ENCODE measurements at places on chromosomes 4 and X.

GRCh38 chr4:70687392-70687791, 940 bp upstream of the UTP3 start:
- no peak for DNase-seq

- DNase-seq = no peak
These were observed 93.6 kb downstream of the LNX1 start for GRCh38 chr4:53497487-53498244.

GRCh38 chr4:7634661-7635251, 200.0 kb upstream of the PSAPL1 start:
- no peak for DNase-seq

- no peak for DNase-seq
These were observed 11.6 kb downstream of the RBMX2 start for GRCh38 chrX:130413415-130413814.

- DNase-seq = no peak
These were observed 81.7 kb downstream of the SNCA start for GRCh38 chr4:89755220-89755619.

- no peak for DNase-seq
These were observed 89.8 kb downstream of the UCHL1 start for GRCh38 chr4:41346306-41347061.

GRCh38 chrX:68690936-68691501, 43.6 kb downstream of the STARD8 start:
- DNase-seq = no peak

DNA sequence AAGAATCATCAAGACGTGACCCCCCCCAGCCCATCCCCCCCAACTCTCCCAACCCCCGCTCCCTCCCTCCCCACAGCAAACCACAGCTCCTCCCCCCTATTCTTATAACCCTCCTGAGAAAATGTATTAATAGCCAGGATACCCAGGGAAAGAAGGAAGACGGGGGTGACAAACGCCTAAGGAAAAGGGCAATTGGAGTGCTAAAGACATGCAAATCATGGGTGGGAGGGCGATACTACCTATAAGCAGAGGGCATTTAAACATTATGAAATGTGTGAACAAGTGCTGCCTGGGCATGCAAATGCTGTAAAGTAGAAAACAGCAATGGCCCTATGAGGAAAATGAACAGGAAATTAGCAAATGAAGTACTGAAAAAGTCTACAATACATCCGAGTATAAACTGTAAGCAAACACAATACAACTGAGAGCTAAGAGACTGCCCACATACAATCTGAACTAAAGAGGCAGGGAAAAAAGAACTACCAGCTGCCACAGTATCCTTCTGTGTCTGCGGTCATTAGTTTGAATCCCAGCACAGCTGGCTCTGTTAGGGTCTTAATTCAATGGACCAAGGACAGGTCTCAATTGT, 2.4 kb downstream of the CXXC4 start:
- no peak for DNase-seq

DNA sequence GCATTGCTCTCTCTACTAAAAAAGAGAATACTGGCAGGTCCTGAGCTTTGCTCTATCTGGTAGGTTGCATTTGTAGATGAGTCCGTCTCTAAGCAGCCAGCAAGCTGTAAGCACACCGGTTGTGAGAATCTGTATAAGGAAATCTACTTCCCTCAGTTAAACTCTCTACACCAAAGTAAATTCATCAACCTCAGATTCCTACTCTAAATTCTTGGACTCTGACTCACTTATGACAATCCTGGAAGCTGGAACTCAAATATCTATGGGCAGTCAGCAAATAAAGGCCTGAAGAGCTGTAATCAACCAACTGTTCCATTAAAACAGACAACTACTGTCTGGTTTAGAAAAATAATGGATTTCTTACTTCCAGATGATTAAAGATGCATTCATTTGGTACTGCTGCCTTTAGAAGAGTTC, 37.9 kb downstream of the FAT1 start:
- DNase-seq = no peak

DNA sequence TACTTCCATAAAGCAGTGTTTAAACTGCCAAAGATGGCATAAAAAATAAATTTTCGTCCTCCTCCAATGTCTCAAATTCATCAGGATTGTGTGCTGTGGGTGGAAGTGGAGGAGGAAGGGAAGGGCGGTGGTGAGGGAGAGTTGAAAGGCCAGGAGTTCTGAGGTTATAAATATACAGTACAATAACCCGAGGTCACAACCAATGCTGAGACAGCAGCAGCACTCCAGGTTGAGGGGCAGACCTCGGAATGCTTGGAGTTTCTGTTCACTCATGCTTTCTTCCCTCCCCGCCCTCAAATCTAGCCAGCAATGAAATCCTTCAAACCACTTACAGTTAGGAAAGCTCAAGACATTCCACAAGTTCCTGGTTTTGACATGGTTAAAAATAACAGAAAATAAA, 134.0 kb upstream of the SMAD1 start:
- DNase-seq = no peak

- no peak for DNase-seq
These were observed 418.9 kb upstream of the CPEB2 start for GRCh38 chr4:14583331-14583730.

GRCh38 chrX:53666171-53666570, 20.3 kb downstream of the HUWE1 start:
- DNase-seq = no peak

DNA sequence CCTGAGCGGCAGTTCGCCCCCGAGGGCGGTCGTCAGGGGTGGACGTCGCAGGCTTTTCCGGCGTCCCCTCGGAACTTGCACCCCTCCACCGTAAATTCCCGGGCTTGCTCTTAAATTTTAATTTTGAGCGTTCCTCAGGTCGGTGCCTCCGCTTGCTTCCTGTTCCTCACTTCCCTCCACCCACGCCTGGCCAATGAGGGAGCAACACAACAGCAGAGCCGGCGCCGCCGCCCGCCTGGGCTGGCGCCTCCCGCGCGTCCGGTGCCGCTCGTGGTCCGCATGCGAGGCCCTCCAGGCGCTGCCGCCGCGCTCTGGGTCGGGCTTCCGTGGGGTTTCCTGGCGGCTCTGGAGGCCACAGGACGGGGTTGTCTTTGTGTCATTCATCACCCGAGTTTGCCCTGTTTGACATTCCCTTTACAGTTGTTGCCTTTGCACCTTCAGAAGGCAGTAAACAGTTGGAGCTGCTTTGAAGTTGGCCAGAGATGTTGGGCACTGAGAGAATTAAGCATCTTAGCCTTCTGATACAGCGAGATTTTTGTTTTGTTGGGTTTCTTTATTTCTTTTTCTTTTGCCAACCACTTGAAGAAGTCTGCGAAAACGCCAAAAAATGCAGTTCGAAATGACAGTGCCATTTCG, 692 bp downstream of the SPCS3 start:
- DNase-seq = peak; percentile 84

DNA sequence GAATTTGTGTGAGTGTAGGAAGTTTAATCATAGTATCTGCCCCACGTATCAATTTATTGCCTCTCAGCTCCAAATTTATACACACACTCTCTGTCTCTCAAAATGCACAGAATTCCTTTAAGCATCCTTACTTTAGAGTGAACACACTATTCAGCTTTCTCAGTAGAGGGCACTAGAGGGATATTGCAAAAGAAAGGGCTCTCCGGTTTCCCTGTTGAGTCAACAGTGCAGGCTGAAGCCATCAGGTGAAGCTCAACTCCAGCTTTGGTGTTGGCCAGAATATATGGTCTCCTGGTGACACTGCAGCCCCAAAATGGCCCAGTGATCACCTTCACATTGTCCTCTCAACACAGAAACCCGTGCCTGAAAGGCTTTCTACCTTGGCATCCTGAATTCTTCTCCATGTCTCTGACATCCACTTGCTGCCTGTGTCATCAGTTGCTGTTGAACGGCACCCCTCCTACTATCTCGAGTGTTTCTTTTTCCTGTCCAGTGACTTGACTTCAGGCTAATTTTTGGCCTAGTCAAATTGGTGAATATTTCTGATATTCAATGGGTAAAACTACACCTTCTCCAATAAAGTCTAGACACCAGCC, 670.5 kb downstream of the GABRG1 start:
- no peak for DNase-seq

GRCh38 chrX:47941423-47941822, 62.4 kb downstream of the ZNF182 start:
- no peak for DNase-seq

DNA sequence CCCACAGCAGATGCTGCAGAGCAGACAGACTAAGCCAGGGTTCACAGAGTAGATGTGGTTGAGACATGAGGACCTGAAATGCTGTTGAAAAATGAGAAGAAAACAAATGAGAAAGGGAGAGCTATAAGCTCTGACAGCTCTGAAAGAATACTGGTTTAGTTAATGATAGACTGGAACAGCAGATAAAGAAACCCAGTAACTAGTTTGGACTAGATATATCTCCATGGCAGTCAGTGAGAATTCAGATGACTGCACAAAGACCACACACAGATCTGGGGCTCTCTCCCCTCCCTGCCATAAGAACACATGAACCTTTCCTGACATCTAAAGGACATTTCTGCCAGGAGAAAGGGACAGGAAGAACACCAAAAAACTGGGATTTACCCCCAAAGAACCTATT, 8.2 kb downstream of the NAA11 start:
- DNase-seq = no peak

DNA sequence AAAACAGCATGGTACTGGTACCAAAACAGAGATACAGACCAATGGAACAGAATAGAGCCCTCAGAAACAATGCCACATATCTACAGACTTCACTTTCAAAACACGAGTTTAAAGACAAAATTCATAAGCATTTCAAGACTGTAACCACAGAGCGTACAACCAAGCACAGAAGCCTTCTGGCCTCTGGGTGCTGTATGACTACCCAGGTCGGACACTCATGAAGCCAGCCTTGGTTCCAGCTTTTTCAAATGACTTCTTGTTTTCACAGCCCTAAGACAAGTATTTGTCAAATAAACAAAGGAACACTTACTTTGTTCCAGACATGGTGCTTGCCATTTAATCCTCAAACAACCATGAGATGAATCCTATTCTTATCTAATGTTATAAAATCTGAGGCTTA, 536.1 kb upstream of the NR3C2 start:
- DNase-seq = no peak

DNA sequence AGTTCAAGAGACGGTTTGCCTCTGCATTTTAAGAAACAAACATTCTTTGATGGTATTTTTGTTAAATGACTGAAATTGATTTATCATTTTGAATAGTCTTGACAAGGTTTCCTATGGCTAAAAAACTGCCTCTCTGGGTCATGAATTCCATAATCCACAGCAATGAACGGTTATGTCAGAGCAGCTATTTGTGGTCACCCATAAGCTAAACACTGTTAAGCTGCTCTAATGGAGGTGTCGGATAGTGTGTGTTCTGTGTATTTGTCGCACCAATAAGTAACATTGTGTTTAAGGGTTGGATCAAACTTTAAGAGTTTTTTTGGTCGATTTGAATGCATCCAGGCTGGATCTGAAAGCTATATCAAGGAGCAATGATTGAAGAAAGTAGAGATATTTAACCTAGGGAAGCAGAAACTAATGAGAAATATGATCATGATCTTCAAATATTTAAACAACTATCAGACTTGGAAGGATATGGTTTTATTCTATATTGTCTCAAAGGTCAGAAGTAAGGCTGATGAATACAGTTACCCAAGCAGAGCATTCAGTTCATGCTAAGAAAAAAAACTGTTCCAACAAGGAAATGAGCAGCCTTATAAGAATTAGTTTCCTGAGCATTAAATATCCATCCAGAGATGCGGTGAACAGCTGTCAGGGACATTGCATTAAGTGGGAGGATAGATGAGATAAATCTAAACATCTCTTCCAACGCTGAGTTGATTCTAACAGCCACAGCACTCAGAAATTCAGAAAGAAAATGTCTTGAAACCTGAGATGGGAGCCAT, 232.3 kb upstream of the RPS6KA3 start:
- no peak for DNase-seq

GRCh38 chr4:158046345-158046744, 126.5 kb downstream of the GASK1B start:
- no peak for DNase-seq

DNA sequence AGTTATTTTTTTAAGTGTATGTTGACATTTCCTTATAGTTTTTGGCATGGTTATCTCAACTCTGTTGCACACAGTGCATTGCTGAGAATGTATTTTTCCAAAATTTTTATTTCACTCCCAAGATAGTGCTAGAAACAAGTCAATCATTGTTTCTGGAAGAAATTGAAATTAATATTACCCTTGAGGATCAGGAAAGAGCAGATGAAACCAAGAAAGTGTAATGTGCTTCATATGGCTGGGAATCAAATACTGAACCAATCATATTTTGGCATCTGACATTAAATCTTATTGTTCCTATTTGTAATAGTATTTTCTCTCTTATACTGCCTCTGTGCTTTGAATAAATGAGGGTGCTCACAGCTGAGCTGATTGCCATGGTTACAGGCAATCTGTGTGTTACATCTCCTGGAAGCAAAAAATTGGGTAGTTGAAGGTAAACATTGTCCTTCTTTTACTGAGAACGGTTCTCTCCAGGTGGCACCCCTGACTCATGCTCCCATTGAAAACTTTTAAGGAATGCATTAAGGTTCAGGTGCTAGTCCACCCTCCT, 358.2 kb upstream of the NR3C2 start:
- no peak for DNase-seq

DNA sequence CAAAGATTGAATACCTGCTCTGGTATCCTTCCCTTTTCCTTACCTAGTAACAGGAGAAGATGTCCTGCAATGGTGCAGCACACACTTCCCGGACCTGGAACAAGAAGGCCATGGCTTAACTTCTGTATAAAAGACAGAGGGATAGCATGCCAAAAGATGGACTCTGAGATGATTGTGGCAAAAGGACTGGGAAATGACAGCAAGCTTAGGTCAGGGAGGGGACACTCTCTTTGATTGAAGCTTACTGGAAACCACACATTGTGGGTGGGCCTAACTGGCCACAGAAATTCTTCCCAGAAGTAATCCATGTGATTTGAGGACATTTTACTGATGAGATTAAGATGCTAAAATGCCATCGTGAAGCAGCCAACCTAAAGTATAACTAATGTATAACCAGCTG, 71.0 kb upstream of the OTUD4 start:
- no peak for DNase-seq

DNA sequence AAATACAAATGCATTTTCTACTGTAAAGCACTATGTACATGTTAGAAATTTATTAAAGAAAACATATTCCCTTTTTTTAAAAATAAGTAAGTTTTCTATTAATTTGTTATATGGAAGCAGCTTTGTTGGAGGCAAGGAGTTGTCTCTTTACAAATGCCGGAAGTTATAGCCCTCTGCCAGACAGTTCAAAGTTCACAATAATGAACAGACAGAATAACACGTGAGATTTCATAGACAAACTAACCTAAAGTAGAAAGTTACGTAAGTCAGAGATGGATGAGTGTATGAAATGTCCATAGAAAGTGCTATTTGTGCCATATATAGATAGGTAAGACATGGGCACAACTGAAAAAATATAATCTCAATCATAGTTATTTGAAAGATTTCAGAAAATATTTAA, 43.9 kb upstream of the NEIL3 start:
- no peak for DNase-seq

DNA sequence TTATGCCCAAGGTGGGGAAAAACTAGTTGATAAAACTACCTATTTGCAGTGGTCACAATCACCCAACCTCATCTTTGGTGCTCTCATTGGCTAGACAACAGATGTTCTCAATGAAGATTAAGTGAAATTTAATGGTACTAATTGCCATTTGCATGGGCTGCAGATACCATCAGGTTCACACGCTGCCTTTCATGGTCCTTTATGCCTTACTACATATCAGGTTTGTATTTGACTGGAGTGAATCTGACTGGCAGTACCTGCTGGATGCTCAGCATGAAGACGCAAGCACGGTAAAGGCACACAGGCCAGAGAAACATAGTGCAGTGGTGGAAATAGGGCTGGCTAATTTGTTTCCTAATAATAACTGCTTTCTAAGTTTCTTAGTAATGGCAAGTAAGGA, 48.3 kb downstream of the DCX start:
- no peak for DNase-seq
